ENCODE measurements at places on chromosomes 4 and X. TPM values are rescaled to one million over a fixed set of nuclear protein-coding genes. Genes with fewer than 3 reads are reported as not detected.

DNA sequence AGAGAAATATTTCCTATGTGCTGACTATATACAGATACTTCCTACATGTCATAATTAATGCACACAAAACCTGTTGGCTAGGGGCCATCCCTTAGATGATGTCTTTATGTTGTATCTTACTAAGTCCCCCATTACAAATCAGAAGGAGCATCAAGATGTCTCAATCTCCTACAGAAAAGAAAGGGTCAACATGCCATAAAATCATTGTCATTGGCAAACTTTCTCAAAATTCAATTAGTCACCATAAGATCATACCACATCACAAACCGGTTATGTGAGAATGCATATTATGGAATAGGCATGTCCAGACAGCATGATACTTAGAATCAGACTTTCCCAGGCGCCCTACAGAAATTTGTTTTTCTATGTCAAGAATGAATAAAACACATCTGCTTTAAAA, 175.2 kb upstream of the TET2 start:
- DNase-seq, result no peak

GRCh38 chr4:32858361-32858760, 2138.2 kb downstream of the PCDH7 start:
- DNase-seq, result no peak

DNA sequence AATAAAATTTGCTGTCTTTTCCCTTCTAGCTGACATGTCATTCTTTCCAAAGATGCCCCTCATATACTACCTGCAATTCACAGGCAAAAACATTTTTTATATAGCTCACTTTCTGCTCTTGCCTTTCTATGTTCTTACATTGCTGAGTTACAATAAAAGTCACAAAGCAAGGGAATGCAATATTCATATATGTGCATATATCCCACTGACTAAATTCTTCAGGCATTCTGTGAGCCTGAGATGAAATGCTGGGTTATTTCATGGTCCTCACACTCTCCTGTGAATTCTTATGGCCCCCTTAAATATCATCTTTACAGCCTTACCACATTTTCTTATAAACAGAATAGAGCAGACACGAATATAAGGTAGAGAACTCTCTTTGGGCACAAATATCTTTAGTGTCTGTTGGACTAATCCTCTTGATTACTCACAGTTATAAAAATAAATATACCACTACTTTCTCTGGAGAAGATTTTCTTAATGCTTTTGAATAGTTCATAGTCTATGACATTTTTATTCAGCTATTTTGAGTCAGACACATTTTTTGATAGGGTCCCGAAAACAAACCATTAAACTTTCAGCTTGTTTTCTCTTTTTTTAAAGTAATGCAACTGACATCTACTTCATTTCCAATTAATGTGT, 84.1 kb upstream of the H2AZ1 start:
- no peak for DNase-seq

- DNase-seq, result no peak
Measured at GRCh38 chr4:143257356-143257755, 72.6 kb downstream of the USP38 start.

DNA sequence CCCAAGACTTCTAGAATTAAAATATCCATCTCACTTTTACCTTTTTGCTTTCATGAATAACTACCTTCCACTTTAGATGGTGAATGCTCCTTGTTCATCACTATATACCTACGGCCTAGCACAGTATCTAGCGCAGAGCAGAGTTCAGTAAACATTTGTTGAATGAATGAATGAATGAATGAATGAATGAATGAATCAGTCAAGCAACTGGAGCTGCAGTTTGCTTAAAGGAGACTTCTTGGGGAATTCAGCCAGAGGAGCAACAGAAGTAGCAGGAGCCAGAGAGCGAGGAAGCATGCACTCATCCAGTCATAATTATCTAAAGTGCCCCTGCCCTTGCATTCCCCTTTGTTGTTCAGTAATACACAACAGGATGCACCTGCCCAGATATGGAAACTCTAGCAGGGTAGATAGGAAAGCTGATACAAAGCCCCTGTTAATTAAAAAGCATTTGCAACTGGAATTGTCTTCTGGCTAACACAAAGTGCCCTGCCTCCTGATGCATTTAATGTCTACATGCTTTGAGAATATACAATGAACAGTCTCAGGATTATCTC, 103.0 kb upstream of the MBNL3 start:
- DNase-seq, result no peak

GRCh38 chr4:7394681-7395451, 39.9 kb downstream of the PSAPL1 start:
- DNase-seq, result peak; percentile 5

DNA sequence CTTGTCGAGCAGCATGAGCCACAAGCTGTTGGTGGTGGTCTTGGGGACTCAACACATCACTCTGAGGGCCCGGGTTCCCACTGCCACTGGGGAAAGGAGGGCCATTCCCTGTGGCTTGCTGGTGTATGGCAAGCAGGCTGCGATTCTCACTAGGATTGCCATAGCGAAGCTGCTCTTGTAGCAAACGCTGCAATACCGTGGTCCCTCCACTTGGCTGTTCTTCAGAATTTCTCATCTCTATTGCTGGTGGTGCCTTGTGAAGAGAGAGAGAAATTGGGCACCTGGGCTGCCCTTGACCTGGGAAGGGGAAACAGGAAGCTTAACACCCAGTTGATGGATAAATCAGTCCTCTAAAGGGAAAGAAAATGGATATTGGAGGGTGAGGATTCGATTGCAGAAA, 17.7 kb downstream of the AMOT start:
- DNase-seq, result no peak

DNA sequence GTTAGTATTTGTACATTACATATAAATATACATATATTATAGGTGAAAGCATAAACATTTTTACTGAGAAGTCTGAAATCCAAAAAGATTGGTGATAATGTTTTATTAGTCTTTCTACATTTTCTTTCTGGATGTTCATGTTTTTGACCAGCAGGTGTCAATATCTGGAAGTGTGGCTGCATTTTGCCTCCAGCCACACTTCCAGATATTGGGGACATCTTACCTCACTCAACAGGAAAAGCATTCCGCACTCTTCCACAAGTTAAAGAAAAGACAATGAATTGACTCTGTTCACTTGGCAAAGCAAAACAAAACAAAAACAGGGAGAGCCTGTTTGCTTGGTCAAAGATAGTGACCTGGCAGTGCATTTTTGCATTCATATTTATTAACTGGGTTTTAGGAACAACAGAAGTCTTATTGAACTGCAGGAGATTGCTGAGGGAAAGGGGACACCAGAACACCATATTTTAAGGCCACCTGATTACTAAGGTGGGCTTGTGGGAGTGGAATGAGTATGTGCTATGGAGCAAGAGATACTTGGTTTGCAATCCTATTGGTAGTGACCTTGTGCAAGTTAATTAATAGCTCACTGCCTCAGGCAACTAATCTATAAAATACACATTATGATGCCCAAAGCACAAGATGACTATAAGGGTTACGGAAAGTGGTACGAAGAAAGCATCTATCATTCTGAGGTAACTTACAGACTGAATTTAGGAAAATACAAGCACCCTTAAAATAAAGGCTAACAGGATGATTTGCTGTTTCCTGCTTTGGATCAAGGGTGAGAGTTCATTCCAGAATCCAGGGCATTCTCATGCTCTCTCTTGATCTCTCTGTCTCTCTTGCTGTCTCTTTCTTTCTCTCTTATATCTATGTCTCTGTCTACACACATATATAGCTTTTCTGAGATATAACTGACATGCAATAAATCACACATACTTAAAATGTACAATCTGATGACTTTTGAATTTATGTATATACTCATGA, 389.9 kb upstream of the EMCN start:
- no peak for DNase-seq

DNA sequence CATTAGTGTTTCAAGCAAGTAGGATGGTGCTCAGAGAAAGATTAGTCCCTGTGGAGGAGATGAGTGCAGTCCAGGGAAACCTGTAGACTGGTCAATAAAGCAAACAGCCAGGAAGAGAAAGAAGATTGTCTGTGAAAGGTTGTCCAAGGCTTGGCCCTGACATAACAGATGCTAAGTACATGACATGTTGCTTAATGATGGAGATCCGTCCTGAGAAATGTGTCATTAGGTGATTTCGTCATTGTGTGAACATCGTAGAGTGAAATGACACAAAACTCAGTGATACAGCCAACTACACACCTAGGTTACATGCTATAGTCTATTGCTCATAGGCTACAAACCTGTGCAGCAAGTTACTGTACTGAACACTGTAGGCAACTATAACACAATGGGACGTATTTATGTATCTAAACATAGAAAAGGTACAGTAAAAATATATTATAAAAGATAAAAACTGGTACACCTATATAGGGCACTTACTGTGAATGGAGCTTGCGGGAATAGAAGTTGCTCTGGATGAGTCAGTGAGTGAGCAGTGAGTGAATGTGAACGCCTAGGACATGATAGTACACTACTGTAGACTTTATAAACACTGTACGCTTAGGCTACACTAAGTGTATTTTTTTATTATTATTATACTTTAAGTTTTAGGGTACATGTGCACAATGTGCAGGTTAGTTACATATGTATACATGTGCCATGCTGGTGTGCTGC, 9.0 kb upstream of the PRSS48 start:
- DNase-seq, result no peak

DNA sequence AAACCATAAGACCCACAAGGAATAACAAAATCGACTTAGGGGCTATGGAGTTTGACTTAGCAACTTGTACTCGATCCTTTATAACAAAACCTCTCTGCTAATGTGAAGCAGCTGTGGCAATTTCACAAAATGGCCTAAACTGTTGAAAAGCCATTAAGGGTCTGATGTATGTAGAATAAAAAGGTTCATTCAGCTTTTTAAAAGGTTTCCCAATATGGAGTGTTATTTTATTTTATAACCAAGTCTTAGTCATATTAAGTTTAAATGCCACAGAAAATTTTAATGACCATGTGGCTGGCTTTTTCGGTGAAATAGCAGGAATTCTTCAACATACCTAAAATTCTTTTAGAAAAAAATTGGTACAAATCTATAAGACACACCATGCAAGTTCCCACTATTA, 291.8 kb upstream of the HAND2 start:
- DNase-seq, result no peak

GRCh38 chr4:113472864-113473263, 288.7 kb downstream of the CAMK2D start:
- no peak for DNase-seq

DNA sequence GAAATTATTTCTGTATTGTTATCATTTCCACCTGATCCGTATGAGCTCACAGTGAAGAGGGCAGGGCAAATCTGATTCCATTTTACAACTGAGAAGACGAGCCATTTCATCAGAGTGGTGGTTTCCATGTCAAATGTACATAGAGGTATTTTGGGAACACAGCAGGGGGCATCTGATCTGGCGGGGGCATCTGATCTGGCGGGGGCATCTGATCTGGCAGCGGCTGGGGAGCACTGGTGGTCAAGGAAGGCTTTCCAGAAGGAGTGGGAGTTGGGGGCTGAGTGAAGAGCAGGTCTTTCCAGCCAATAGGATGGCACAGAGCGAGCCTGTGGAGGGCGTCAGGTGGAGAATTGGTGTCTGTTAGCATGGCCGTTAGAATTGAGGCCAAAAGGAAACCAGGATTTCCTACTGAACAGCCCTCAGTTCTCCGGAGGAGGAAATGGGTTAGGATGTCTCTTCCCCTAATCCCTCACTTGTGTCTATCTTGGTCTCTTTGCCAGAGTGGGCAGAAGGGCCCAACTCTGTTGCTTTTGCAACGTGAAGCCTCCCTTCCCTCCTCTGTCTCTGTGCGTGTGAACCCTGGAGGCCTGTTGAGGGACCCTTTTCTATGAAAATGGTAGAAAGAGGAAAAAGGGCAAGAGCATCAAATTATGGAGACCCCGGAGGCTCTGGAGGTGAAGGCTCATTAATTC, 41.3 kb downstream of the RHOH start:
- no peak for DNase-seq

DNA sequence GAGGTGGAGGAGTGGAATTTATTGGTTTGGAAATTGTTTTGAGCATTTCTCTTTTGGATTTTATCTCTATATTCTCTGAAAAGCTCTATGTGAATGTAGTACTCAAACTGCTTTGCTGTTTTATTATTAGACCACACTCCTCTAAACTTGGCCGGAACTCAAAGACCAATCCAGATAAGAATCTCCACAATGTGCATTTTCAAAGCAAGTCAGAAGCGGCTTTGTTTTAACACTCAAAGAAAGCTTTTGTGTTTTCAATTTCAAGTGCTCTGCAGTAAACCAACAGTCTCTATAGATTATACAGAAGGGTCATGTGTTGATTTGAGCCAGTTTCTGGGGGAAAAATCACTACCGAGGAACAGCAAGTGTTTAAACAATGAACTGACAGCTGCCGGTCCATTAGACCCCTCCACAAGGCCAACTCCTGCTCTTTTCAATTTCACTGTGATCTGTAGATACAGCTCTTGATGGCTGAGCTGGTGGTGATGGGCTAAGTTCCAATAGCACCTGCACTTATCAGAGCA, 79.4 kb downstream of the FTHL17 start:
- no peak for DNase-seq

GRCh38 chr4:141254326-141254725, 33.6 kb downstream of the ZNF330 start:
- DNase-seq, result no peak

DNA sequence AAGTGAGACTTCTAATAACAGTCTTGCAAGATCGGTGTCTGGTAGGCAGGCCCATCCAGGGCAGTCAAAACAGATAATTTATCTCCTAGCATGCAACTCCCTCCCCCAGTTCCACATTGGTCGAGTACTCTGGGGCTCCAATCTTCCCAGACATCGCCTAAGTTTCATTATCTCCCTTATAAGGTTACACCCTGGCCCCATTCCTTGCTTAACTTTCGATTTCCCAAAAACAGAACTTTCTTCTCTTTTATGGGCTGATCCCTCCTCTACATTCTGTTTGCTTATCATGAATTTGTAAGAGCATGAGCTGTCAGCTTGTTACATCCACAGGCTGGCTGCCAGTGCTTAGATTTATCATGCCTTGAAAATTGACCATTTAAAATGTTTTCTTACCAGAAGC, 471.3 kb downstream of the TECRL start:
- no peak for DNase-seq

DNA sequence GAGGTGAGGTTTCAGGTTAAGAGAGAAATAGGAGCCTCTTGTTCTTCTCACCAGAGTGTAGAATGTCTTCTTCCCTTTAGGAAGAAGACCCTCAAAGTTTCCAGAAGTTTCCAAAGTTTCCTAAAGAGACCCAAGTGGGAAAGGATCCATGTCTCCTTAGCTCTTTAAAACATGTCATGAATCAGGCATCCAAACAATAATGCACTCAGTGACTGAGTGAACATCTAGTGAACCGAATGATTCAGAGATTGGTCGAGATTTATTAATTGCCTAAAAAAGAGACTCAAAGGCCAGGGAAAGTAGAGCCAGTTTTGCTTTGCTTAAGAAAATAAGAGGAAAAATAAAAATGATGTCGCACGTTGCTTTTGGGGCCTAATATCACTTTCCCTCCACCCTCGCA, 29.4 kb downstream of the FGF5 start:
- no peak for DNase-seq

DNA sequence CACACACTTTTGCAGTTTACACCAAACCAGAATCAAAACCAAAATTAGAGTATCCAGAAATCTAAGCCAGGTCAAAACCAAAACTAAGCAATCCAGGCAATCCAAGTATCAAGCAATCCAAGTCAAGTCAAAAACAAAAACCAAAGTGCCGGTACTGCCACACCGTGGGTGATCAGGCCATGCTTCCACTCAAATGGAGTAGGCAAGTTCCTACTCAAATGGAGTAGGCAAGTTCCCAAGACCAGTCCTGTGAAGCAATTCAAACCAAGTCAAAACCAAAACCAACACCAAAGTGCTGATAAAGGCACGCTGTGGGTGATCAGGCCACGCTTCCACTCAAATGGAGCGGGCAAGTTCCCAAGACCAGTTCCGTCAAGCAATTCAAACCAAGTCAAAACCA, 31.3 kb downstream of the MID1 start:
- no peak for DNase-seq

Gene AKAP14
- 0.38 TPM for polyA plus RNA-seq

Gene GAB1
- 10.7 TPM for polyA plus RNA-seq

Gene WWC2
- polyA plus RNA-seq, result 9.4 TPM

Gene PARM1
- polyA plus RNA-seq, result 9.0 TPM

Data from ovary (tissue), 10 donors.